ENCODE measurements at places on chromosomes 13 and 19.

DNA sequence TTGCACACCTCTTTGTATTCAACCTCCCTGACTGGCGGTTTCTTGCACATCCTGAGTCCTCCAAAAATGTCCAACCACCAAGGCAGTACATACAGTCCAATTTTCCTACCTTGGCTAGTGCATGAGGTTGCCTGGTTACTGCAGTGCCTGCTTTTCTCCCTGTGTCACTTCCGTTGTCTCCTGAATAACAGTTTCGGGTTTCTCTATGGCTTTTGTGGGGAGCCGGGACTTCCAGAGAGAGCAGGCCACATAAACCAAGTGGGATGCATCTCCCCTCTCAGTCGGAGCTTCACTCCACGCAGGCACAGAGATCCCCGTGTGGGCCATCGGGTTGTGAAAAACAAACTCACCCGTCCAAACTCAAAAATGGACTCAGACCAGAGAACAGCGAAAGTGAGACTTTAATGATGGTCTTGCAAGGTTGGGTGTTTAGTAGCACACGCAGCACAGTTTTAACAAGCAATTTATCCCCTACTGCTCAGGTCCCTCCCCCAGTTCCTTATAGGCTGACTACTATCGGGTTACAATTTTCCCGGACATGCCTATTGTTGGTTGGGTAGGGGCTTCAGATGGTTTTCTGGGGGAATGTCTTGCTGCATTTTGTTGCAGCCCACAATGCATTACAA, 173.1 kb downstream of the POU4F1 start:
- DNase-seq: no peak

GRCh38 chr13:28588296-28588695, 70.6 kb upstream of the POMP start:
- DNase-seq: no peak

GRCh38 chr13:94968040-94968756, 255.9 kb upstream of the SOX21 start:
- DNase-seq: no peak

GRCh38 chr13:28447206-28447605, 47.7 kb downstream of the FLT1 start:
- DNase-seq: no peak

GRCh38 chr13:47415048-47415447, 518.2 kb upstream of the HTR2A start:
- no peak for DNase-seq

- DNase-seq: no peak
Measured at GRCh38 chr13:33349288-33349985, 63.9 kb upstream of the STARD13 start.

DNA sequence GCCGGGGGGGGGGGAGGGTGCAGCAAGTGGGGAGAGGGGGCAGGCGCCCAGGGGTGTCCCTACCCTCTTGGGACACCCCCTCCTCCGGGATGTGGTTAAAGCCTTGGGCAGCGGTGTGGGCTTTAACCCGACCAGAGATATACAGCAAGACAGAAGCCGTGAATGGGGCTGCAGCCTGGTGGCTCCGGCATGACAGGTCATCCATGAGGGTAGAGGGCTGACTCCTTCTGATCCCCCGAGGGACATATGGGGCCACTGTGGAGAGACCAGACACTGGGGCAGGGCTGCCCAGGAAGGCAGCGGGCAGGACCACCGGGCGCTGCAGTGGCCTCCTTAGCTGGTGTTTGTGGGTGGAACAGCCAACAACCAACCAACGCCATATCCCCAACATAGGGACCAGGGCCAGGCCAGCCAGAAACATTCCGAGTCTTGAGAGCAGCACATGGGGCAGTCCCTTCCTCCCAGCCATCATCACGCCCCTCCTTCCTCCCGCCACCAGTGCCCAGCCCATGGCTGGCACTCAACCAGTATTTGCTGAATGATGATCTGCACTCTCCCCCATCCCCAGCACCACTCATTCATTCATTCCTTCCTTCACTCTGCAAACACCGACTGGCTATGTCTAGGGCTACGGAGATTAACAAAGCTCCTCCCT, 18.2 kb downstream of the ELAVL1 start:
- DNase-seq: no peak

GRCh38 chr13:65940720-65941119, 1289.4 kb downstream of the PCDH9 start:
- DNase-seq: no peak

DNA sequence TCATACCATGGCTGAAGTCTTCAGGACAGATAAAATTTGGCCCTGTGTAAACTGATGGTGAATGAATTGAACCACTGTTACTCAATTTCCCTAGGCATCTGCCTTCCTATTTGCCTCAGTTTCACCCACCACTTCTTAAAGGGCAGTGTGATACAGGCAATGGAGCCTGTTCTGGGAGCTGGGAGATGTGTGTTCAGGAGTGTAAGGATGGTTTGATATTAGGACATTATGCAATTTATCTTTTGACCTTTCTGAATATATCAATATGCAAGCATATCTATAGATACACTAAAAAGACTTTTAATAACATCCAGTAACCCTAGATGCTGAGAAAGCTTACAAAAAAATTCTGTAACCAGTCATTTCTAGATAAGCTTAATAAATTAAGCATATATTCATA, 14.6 kb downstream of the IZUMO2 start:
- no peak for DNase-seq

DNA sequence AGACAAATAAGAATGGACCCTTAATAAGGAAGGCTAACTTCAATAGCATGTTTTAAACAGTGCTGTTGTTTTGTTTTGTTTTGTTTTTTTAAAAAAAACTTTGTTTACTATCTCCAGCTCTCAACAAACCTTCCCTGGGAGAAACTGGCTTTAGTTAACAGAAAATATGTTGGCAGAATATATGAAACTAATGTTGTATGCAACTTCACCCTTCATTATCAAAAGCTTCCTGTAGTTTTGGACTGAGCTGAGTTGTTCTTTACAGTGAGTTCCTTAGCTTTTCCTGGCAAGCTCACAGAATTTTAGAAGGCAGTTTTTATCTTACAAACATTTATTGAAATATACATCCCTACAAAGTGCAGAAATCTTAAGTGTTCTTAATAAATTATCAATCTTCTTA, 2480.7 kb upstream of the PCDH20 start:
- no peak for DNase-seq

DNA sequence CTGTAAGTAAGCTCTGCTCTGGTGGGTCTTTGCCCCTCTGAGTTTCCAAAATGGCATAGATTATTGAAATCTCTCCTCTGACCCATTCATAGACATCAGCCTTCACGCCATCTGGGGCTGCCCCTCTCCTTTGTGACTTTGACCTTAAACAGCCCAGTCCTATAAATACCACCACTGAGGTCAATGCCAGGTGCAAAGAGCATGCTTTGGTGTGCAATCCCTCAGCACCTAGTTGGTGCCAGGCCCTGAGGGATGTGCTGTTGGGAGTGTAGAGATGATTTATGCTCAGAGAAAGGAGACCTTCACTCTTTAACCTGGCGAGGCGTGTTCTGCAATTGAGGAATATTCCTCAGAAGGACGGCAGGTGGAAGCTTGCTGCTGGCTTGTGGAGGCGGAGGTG, 121.7 kb upstream of the TSHZ3 start:
- no peak for DNase-seq

DNA sequence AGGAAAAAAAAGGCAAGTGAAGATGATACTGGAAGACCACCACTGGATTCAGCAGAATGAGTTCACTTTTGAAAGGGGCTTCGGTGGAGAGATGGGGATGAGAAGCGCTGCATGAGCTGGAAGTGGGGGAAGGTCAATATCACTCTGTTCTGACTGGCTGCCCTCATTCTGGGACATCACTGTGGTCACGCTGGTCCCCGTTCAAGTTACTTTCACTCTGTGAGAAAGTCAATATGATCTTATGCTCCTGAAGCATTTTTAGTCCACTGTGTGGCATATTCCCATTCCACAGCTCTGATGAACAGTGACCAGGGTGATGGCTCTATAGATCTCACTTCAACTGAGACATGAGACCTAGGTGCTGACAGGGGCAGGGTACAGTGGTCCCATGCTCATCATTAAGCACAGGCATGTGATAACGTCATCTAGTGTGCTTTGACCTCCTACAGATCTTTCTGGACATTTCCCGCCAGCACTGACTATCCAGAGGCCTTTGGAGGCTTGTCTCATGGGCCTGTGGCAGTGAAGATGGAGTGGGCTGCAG, 40.2 kb upstream of the GPR183 start:
- DNase-seq: no peak

GRCh38 chr19:56132316-56132822, 8.7 kb upstream of the ZNF444 start:
- DNase-seq: no peak

DNA sequence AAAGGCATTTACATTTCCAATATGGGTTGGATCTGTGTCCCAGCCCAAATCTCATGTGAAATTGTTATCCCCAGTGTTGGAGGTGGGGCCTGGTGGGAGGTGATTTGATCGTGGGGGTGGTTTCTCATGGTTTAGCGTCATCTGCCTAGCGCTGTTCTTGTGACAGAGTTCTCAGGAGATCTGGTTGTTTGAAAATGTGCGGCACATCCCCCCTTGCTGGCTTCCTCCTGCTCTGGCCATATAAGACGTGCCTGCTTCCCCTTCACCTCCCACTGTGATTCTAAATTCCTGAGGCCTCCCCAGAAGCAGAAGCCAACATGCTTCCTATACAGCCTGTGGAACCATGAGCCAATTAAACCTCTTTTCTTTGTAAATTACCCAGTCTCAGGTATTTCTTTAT, 126.2 kb upstream of the FNDC3A start:
- no peak for DNase-seq

GRCh38 chr19:57850553-57851017, 926 bp downstream of the ZNF587 start:
- no peak for DNase-seq

DNA sequence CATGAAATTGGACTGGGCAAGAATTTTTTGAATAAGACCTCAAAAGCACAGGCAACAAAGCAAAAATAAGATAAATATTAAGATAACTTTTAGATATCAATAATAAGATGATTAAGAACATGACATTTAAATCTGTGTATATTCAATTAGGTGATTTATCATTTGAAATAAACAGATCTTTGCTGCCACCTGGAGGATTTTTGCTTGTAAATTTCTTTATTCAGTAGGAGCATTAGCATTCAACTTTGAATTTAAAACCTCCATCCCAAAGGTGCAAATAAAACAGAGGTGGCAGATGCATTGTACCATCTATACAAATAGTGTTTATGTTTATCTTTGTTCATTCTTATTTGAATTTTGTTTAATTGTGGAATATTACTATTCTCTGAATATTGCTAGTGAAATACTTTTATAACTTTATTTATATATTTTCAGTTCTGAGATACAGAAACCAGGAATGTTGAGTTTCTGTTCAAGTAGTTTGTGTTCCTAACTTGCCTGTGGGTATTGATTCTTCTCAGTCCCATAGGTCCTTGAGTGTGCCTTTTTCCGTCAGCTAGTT, 20.9 kb downstream of the COG6 start:
- DNase-seq: no peak

GRCh38 chr19:38647966-38648768, 718 bp downstream of the ACTN4 start:
- no peak for DNase-seq

GRCh38 chr13:106523576-106523975, 11.9 kb downstream of the EFNB2 start:
- DNase-seq: no peak

DNA sequence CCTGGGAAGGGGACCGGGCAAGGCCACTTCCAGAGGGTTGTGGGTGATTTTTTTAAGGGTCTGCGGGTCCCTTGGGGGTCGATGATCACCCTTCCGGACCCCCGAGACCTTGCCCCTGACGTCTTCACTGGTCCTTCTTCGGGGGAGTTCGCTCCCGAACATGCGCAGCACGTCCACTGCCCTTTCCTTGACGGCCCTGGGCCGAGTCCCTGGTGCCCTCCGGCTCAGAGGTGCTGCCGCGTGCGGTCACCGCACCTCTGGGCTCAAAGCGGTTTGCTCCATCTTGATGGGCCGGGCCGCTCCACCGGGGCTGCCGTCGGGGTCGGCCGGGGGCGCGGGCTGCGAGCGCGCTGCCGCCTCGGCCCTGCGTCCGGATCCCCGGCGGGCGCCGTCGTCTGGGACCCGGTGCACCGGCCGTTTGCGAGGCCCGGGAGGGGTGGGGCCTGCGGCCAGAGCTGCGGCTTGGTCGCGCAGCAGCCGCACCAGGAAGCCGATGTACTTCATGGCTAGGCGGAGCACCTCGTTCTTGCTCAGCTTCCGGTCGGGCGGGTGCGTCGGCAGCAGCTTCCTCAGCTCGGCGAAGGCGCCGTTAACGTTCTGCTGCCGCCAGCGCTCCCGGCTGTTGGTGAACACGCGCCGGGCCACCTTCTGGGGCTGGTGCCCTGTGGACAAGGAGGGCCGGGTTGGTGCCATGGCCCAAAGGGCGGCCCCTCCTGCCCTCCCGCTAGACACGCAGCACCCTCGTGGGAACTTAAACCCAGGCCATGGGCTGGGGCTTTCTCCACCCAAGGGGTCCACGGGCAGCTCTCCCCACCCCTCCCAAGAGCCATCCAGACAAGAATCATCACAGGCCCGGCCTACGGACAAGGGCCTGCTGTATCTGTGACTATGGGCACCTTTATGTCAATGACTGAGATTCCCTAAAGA, 3.3 kb downstream of the LYL1 start:
- no peak for DNase-seq

- DNase-seq: no peak
Measured at GRCh38 chr13:27403727-27404385, 20.6 kb upstream of the GTF3A start.

DNA sequence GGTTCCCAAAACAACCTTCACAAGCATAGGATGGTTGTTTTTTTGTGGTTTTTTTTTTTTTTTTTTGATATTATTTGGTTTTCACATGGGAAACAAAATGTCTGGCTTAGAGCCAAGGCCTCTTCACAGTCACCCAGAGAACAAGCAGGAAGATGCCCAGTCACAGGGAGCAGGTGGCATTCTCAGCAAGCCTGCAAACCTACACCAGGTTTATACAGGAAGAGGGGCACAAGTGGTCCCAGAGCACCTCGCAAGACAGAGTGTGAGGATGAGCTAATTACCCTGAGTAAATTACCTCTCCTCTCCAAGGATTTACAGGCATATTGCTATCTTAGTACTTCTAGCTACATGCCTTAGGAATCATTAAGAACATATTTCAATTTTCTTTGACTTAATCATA, 1375.6 kb downstream of the EFNB2 start:
- no peak for DNase-seq

- DNase-seq: no peak
Measured at GRCh38 chr13:26839682-26840081, 79.1 kb upstream of the GPR12 start.

DNA sequence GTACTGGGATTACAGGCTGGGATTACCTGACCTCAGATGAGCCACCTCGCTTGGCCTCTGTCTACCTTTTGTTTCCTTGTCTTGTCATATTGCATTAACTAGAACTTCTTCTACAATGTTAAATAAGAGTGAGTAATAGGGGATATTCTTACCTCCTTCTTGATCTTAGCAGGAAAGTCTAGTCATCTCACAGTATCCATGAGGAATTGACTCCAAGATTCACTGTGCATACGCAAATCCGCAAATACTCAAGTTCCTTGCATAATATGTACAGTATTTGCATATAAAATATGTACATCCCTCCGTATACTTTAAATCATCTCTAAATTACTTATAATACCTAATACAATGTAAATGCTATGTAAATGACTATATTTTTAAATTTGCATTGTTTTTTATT, 78.3 kb downstream of the POLR1D start:
- DNase-seq: no peak

GRCh38 chr13:23707674-23708073, 137.5 kb downstream of the TNFRSF19 start:
- DNase-seq: no peak
